GOT3 (cell line): ENCODE measurements at places on chromosomes 6 and 20.

GRCh38 chr6:121305957-121306607, 28.2 kb downstream of the TBC1D32 start:
- DNase-seq = no peak

- no peak for DNase-seq
Measured at GRCh38 chr6:105178110-105178509, 1.7 kb downstream of the POPDC3 start.

DNA sequence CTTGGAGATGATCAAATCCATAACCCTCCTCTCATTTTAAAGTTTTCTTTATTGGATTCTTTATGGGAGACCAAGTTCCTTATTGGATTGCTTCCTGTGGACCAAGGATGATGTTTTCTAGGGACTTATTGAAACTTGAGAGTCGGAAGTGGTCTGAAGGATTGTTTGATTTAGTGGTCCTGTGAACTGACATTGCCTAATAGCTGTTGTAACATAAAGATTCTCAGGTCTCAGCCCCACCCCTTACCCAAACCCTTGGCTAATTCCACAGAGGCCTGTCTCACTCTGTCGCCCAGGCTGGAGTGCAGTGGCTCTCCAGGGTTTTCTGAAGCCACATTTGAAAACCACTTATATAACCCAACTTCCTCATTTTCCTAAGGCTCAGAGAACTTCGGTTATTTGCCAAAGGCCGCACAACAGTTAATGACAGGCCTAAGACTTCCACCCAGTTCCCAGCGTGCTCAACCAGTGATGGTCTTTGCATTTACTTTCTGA, 77.0 kb downstream of the ATXN1 start:
- no peak for DNase-seq

DNA sequence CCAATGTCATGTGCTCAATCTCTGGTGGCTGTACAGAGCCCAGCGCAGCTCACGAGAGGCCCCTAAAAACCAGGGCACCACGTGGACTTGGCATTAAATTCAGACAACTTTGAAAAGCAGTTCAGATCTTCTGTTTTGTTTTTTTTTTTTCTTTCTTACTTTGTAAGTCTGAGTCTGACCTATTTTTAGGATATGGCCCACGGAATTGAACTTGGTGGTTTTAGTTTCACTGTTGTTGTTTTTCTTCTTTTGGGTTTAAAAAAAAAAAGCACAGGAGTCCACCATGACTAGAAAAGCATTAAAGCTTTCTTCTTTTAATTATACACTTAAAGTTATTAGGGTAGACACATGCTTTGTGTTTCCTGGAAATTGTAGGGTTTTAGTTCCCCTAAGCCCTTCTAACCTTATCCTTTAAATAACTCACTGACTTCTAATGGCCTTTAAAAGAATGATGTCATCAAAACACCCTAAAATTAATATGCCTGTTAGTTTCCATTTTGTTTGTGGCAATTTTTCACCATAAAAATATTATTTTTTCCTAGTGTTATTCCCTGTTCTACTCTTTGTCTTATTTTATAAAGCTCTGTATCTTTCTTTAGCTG, 48.5 kb upstream of the CCN2 start:
- DNase-seq = no peak

- DNase-seq = no peak
Measured at GRCh38 chr6:111765763-111766162, 107.5 kb downstream of the FYN start.

- no peak for DNase-seq
Measured at GRCh38 chr6:26592649-26593048, 4.1 kb upstream of the ABT1 start.

DNA sequence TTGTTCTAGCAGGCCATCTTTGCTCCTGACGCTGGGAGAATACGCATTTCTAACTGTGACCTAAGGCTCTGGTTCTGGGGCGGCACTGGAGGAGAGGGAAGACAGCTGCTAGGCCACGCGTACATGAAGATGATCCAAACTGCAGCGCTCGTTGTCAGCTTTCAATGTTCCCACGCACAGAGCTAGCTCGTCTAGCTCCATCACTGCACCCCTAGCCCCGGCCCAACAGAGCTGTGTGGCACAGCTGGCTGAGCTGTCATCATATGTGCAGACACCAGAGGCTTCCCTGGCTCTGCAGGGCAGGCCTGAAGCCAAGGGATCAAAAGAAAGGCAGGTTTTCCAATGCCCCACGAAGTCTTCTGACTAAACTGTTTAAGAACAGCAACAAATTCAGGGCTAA, 124.7 kb downstream of the IRF4 start:
- no peak for DNase-seq

DNA sequence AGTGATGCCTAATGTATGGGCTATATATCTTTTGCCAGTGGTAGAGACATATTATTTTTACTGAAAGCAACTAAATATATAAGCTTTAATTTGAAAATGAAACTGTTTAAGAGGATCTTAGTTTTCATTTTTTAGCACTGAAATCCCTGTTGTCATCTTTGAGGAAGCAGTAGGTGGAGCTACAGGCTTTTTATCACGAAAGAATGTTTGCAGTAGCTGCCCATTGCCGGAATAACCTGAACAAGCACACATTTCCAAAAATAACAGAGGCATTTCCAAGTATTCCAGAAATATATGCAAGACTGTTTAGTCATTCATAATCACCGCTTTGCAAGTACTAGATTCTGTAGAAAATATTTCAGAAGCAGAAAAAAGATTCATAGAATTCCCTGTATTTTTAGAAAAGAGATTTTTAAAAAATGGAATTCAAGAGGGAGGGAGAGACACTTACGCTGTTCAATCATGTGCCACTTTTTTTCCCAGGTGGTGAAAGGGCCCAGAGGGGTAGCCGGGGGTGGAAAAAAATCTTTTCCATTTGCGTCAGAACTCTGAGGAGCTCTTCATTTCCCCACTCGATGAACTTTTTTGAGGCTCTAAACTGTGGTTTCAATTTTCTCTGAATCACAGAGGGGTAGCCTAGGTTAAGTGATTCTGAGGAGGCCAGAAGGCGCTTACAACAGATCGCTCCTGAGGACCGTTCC, 142.5 kb upstream of the FERMT1 start:
- peak; percentile 23 for DNase-seq

DNA sequence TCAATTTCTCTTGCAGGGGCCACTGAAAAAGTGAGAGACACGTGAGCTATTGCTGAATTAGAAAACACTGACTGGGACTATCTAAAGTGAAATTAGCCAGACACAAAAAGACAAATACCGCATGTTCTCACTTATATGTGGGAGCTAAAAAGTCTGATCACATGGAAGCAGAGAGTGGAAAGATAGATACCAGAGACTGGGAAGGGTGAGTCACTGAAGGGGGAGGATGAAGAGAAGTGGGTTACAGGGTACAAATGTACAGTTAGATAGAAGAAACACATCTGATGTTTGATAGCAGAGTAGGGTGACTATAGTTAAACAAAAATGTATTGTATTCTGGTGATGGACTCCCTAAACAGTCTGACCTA, 13.4 kb downstream of the CST3 start:
- no peak for DNase-seq

- DNase-seq = no peak
Measured at GRCh38 chr6:63097222-63097621, 114.0 kb upstream of the FKBP1C start.

- no peak for DNase-seq
Measured at GRCh38 chr20:8020314-8021079, 936 bp upstream of the TMX4 start.

DNA sequence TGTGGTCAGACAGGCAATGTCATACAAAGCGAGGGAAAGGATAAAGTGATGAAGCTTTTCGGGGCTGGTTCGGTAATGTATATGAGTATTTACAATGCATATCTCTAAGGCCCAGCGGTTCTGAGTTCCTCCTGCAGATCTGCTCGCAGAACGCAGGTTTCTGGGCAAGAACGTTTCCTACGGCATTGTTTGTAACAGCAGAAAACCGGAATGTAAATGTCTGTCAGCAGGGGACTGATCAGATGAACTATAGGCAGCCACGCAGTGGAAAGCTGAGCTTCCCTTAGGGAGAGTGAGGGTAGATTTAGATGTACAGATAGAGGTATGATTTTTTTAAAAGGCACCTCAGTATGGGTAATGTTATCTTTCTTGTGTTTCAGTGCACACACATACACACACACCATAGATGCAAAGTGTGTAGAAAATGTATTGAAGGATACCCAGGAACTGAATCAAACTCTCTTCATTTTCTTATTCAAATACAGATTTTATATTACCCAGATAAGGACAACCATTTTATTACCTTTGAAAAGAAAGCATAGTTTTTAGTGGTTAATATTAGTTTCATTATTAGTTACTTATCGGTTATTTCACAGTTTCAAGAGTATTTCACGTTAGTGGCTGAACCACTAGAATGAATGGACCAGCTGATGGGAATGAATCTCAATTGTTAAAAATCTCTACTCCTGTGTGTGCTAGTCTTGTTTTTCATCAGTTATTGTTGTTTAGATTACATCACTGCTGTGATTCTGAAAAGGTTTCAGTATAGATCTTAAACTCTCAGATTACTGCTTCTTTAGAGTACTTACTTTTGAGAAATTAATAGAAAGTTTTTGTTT, 56.2 kb downstream of the SNX9 start:
- DNase-seq = no peak

GRCh38 chr6:148407372-148407771, 64.7 kb downstream of the SASH1 start:
- no peak for DNase-seq

DNA sequence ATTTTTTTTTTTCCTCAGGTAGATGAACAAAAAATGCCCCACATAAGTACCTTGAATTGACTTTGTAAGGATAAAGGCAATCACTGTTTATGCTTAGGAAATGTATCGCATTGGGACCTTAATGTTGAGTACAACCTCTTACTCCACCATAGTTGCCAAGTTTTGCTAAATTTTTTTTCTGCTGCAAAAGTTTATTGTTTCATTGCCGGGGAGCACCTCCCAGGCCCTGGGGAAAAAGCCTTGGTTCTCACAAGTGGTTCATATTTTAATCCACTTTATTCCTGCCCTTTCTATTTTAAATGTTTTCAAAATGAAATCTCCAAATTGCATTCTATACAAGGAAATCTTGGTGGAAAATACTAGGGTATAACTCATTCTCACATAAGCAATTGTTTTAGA, 52.3 kb upstream of the UTRN start:
- DNase-seq = no peak

DNA sequence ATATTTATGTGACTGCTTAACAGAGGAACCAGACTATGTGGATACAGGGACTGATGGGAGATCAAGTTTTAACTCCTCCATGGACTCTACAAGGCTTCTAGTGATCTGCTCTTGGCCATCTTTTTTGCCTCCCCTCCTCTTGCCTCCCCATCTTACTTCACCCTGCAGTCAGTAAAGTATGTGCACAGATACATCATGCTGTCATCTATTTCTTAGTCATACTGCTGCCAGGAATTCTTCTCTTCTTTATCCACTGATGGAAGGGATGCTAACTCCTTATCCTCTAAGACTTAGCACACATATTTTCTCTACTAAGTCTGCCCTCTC, 27.6 kb upstream of the FAM83C start:
- DNase-seq = no peak

DNA sequence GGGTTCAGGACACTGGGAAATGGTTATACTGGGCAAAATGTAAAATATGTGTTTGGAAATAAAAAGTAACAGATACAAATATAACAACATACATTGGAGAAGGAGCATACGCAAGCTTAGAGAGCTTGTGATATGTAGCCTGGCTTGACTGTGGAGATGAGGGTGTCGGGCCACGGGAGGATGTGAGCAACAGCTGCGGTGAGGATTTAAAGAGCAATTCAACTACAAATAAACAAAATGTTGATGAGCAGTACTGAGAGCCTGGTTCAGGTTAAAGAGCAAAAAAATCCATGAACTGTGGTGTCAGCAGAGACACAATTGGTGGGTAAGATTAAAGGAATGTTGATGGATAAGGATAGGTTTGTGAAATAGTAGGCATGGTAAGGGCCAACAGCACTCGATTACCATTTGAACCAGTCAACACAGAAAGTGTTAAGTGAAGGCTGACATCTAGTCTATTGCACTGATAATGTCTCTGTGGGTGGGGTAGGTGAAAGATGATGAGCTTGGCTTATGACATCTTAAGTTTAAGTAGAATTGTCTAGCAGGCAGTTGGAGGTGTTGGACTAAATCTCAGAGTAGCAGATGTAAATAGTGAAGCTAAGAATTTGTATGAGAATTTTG, 723.2 kb downstream of the EPM2A start:
- DNase-seq = no peak

DNA sequence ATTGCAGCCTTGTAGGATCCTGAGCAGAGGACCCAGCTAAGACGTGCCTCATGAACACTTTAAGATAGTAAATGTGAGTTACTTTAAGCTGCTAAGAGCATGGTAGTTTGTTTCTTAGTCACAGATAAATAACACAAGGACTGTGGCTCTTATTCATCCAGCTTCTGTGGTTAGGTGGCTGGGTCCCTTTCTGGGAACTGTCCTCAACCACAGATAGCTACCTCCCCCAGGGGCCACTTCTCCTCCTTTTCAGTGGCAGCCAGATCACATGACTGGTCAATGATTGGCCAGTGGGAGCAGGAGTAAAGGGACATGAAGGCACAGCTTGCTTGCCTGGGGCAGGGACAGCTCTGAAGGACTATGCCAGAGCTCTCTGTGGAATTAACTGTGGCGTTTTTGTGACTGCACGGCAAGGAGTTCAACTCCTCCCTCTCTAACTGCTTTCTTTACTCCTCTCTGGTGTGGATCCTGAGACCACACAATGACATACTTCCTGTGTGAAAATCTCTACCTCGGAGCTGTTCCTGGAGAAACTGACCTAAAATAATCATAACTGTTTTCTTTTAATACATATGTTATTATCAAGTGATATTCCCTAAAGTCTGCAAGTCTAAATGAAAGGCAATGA, 76.5 kb downstream of the NRN1 start:
- no peak for DNase-seq

GRCh38 chr6:170388113-170388512, 81.6 kb downstream of the FAM120B start:
- no peak for DNase-seq

DNA sequence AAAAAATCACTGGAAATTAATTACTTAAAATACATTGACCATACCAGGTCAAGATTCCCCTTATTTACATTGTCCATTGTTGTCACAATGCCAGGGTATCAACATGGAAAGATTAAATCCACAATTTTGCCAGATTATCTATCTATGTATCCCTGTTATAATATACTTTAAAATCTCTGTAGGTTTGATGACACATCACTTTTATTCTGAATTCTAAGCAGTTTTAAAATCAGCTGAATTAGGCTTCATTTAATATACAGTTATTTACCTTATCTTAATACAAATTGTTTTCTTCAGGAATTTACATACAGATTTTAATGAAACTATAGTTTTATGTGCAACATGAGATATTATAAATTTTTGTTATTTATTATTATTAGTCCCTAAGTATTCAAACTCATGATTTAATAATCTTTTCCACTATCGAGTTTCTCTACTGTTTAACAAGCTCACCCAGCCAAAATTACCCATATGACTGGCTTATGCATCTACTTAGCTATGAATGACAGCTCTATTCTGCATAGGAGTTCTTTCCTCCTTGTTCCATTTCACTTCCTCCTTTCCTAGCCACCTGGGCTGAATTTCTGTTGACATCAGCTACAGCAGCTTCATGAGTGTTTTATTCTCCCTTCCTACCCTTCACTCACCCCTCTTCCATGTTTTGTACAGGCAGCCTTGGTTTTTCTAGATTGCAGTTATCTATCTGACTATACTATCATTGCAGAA, 654.2 kb upstream of the MAP3K7 start:
- DNase-seq = no peak
